Smooth muscle cell of the umbilical artery (primary cell): ENCODE measurements at places on chromosomes 13 and 19. TPM values are rescaled to one million over a fixed set of nuclear protein-coding genes. Genes with fewer than 3 reads are reported as not detected.

The SERP2 gene
- 1.4 and 2.4 TPM in 2 replicates for total RNA-seq

The ZNF99 gene
- total RNA-seq, result not detected in 2 replicates

The ZNF560 gene
- 1.5 and 5.8 TPM in 2 replicates for total RNA-seq

The RXFP2 gene
- not detected in 2 replicates for total RNA-seq
